ENCODE measurements at places on chromosomes 6 and 20.

DNA sequence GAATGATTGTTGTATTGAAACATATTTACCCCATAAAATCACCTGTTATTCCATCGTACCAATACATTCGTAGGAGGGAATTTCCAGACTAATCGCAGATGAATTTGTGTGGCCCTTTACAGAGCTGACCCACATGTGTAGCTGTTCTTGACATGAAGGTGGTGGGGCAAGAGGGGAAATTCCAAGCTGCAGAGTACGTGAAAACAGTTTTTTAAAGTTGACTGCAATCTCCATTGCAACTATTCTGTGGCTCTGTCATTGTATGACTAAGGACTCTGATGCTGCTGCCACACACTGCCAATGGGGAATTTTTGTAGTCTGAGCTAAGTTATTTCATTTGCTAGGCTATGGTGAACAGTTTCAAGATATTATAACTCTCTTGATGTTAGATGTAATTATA is 46.4 kb upstream of the ADTRP start:
- DNase-seq: no peak

DNA sequence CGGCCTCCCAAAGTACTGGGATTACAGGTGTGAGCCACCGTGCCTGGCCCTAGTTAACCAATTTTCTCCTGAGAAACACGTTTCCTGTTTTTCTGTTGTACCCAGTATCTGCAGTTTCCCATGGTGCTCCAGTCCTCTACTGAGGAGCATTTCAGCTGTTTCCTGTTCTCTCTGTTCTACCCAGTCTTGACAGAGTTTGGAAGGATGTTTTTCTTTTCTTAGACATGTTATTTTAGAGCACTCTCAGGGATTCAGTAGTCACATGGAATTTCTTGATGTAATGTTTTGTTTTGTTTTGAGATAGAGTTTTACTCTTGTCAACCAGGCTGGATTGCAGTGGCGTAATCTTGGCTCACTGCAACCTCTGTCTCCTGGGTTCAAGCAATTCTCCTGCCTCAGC is 129.8 kb upstream of the TIAM2 start:
- no peak for DNase-seq

- DNase-seq: no peak
These were observed 315.8 kb upstream of the SOX4 start for GRCh38 chr6:21277601-21278374.

- no peak for DNase-seq
These were observed 219.9 kb downstream of the HDGFL1 start for GRCh38 chr6:22789315-22789714.

DNA sequence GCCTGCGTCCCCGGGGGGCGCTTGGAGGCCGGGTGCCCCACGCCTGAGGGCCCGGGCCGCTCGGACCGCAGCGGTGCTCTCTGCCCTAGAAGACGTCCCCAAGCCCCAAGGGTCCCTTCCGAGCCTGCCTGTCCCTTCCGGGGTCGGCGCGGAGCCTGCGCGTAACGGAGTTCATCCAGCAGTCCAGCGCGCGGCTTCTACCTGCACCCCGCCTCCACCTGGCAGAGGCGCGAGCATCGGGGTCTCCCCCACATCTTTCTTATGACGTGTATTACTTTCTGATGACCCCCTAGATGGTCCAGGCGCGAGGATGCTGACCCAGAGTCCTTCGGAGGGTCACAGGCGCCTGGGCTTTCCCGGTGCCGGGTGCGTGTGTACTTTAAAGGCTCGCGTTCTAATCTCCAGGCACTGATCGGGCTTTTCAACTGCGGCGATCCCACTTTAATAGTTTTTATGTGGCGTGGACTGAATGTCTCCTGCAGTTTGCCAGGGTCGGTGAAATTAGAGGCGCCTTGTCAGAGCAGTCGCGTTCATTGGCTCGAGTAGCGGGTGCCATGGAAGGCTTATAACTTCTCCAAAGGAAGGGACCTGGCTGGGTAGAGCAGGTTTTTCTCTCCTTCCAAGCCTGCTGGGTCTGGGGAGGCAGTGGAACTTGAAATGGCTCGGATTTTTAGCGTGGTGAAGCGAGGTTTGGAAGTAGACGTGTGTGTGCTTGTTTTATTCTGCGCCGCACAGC is 912 bp downstream of the EYA4 start:
- no peak for DNase-seq

DNA sequence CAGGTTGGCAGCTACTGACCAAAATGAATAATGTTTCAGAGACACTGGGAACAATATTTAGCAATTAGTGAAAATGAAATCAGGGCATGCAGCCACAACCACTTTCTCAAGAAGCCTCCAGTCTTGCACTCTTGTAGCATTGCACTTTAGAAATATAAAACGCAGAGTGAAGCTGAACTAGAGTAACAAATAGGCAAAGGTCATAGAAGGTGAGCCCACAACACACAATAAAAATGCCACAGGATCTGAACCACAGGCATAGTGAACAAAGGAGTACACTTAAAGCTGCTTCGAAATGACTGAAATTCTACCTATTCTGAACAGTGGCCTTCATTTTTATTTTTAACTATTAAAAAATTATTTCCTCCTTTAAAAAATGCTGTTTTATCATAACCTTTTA is 25.0 kb downstream of the DDO start:
- DNase-seq: no peak

DNA sequence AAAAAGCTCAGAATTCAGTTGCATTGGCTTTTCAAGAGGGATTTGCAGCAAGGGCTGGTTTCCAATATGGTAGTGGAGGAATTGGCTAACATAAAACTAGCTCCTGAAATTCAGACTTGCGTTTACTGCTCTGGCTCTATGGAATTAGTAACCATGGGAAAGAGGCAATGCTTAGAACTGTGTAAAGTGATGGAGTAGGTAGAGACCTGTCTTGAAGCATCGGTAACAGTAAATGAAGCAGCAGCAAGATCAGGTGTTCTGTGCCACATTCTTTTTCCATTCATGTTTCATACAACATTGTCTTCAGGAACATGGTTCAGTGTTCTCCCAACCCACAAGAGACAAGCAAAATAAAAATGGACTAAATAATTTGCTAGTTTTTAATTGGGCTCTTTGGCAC is 6.5 kb downstream of the IRF4 start:
- DNase-seq: peak; percentile 10

GRCh38 chr6:26205625-26206574 is 118.7 kb downstream of the HFE start:
- DNase-seq: no peak

DNA sequence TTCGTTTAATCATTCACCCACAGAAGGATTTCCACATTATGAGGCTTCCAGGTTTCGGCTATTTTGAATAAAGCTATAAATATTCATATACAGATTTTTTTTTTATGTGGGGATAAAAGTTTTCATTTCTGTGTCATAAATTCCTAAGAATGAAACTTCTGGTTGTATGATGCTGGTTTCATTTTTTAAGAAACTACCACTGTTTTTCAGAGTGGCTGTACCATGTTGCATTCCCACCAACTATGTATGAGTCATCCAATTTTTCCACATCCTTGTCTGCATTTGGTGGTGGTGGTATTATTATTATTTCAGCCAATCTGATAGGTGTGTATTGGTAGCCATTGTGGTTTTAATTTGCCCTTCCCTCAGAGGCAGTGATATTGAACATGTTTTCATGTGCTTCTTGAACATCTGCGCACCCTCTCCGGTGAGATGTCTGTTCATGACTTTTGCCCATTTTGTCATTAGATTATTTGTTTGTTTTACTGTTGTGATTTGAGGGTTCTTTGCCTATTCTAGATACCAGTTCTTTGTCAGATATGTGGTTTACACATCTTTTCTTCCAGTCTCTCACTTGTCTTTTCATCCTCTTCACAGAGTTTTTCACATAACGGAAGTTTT is 75.5 kb downstream of the DOK5 start:
- no peak for DNase-seq

GRCh38 chr6:116254297-116255056 is 602 bp upstream of the TSPYL4 start:
- DNase-seq: no peak
